Right atrium auricular region (tissue), 2 donors: ENCODE measurements at places on chromosomes 12 and 14. TPM values are rescaled to one million over a fixed set of nuclear protein-coding genes. Genes with fewer than 3 reads are reported as not detected.

The CNTN1 gene
- 0.19 TPM for total RNA-seq

The WDR20 gene
- 20.1 TPM for total RNA-seq

The WBP11 gene
- total RNA-seq: 21.9 TPM

The MAP1LC3B2 gene
- total RNA-seq: 1.4 TPM

The TEX52 gene
- total RNA-seq: not detected

- no peak for DNase-seq
- H3K4me3 ChIP-seq: no peak overlapping the region
- no peaks in the 10 kb centered on the region for H3K27me3 ChIP-seq
- H3K4me1 ChIP-seq: no peaks in the 10 kb centered on the region
- H3K36me3 ChIP-seq: no peaks in the 10 kb centered on the region
Observed at GRCh38 chr12:126936181-126936851, 1330.7 kb upstream of the TMEM132C start.

DNA sequence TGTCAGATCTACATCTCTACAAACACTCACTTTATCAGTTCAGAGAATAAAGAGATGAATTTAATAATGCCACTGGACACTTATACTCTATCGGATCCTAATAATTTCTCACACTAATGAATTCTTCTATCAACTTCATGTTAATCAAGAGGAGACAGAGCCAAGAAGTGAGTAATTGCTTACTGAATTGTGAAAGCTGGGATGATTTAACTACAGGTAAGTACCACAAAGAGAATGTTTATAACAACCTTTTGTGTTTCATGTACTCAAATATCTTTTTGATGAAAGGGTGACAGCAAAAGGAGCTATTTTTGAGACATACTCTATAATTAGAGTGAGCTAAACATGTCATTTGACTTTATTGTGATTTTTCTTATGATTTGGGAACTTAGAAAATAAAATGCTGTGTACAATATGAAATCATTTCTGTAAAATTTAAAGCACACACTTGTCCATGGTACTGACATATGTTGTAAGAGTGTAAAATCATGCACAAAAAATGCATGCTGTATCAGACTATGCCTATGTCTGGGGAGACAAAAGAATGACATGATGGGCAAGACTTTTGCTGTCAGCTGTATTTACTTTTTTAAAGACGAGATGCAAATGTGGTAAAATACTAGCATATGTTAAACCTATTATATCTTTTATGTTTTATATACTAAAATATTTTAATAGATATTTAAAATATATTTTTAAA is 361.2 kb downstream of the CCER1 start:
- no peak overlapping the region for H3K4me3 ChIP-seq
- H3K27ac ChIP-seq: no peak overlapping the region
- H3K36me3 ChIP-seq: no peaks in the 10 kb centered on the region
- no peaks in the 10 kb centered on the region for H3K4me1 ChIP-seq

- no peaks in the 10 kb centered on the region for H3K36me3 ChIP-seq
- H3K27me3 ChIP-seq: no peaks in the 10 kb centered on the region
- no peak overlapping the region for H3K27ac ChIP-seq
Observed at GRCh38 chr12:95151406-95151805, 65.9 kb downstream of the FGD6 start.

DNA sequence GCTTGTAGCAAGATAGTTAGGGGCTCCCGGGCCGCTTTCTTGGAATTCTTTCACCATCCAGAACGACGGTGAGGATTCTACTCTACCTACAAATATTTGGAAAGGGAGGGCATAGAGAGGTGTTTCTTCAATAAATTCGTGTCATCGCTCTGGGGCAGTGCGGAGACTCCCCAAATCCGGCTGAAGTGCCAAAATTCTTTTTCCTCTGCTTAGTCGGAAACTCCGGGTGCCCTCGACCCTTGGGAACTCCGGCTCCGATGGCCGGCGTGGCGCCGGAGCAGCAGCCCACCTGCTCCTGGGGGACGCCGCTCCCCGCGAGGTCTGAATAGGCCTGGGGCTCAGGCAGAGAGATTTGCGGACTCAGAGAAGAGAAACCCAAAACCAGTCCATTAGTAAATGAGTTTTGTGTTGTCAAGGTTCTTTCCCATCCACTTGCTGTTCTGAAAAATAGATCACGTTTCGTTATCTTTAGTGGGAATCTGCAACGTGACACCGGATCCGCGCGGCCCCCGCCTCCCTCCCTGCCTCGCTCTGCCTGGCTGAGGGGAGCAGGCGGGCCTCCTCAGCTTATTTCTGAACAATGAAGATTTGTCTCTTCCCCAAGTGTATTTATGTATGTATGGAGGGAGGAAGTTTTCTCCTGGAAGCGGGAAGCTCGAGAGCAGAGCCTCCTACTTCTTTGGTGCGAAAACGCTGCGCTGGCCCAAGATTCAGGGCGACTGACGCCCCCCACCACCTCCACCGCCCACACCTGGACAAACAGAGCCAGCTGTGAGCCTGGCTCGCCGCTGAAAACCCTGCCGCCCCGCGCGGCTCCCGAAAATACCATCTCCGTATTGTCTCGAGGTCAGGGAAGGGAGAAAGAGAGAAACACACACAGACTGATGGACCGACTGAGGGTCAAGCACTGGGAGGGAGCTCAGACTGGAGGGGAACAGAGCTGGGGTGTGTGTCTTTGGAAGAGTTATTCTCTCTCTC is 3.7 kb upstream of the SIX1 start:
- no peak for DNase-seq
- peaks cover 50% of the 10 kb centered on the region for H3K27me3 ChIP-seq
- no peak overlapping the region for H3K27ac ChIP-seq
- H3K4me1 ChIP-seq: peaks cover 58% of the 10 kb centered on the region

- H3K27ac ChIP-seq: no peak overlapping the region
- DNase-seq: no peak
- H3K27me3 ChIP-seq: no peaks in the 10 kb centered on the region
- H3K4me1 ChIP-seq: no peaks in the 10 kb centered on the region
- no peaks in the 10 kb centered on the region for H3K36me3 ChIP-seq
Observed at GRCh38 chr12:76156314-76156713, 71.8 kb upstream of the NAP1L1 start.

DNA sequence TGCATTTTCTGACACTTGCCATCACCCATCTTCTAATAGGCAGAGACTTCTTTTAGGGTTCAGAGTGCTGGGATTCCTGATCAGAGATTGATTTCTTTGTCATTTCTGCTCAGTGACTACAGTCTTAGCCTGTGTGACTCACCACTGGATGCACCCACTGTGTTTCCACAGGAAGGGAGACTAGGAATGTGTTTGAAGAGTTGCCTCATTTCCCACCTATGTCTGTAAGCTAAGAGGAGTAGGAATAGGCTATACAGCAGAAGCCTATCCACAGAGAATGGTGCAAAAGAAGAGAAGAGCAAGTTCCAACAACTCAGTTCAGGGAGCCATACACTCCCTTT is 60.2 kb upstream of the ACTN1 start:
- H3K4me1 ChIP-seq: no peaks in the 10 kb centered on the region
- no peak for DNase-seq
- H3K36me3 ChIP-seq: no peaks in the 10 kb centered on the region
- no peak overlapping the region for H3K4me3 ChIP-seq
- H3K27me3 ChIP-seq: no peaks in the 10 kb centered on the region

- H3K4me1 ChIP-seq: no peaks in the 10 kb centered on the region
- H3K36me3 ChIP-seq: peaks cover 66% of the 10 kb centered on the region
- H3K4me3 ChIP-seq: no peak overlapping the region
- no peak for DNase-seq
Observed at GRCh38 chr12:2117541-2117940, 64.8 kb downstream of the CACNA1C start.

GRCh38 chr12:79681008-79681590 is 9.7 kb downstream of the PAWR start:
- H3K4me1 ChIP-seq: peaks cover 12% of the 10 kb centered on the region
- no peak for DNase-seq
- H3K4me3 ChIP-seq: no peak overlapping the region
- H3K27ac ChIP-seq: no peak overlapping the region
- no peaks in the 10 kb centered on the region for H3K36me3 ChIP-seq

DNA sequence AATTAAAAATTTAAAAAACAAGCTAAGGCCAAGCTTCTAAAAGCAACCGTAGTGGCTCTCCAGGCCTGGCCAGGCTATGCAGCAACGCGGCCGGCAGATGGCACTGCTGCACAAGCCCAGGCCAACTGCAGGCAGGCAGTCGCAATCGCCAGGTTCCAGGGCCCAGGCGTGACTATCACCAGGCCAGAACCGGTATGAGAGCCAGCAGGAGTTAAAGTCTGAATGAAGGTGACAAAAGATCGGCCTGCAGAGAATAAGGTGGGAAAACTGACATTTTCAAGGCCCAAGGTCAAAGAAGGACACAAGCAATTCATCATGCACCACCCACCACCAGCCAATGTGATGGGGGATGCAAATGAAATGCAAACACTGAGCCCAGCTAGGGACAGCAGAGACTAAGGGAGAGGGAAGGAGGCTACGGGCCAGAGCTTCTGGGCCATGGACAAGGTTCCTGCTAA is 43.6 kb upstream of the ANO2 start:
- H3K4me1 ChIP-seq: peaks cover 4% of the 10 kb centered on the region
- H3K27ac ChIP-seq: no peak overlapping the region
- DNase-seq: peak; percentile 68
- no peaks in the 10 kb centered on the region for H3K36me3 ChIP-seq
- no peak overlapping the region for H3K4me3 ChIP-seq
- H3K27me3 ChIP-seq: no peaks in the 10 kb centered on the region

GRCh38 chr12:29780084-29780483 is 3.7 kb downstream of the TMTC1 start:
- no peak overlapping the region for H3K4me3 ChIP-seq
- H3K27ac ChIP-seq: no peak overlapping the region
- no peak for DNase-seq
- no peaks in the 10 kb centered on the region for H3K36me3 ChIP-seq
- H3K27me3 ChIP-seq: no peaks in the 10 kb centered on the region
- H3K4me1 ChIP-seq: no peaks in the 10 kb centered on the region

- no peak overlapping the region for H3K27ac ChIP-seq
- peaks cover 100% of the 10 kb centered on the region for H3K36me3 ChIP-seq
- no peak overlapping the region for H3K4me3 ChIP-seq
- H3K4me1 ChIP-seq: no peaks in the 10 kb centered on the region
- H3K27me3 ChIP-seq: no peaks in the 10 kb centered on the region
Observed at GRCh38 chr12:112140728-112141127, 15.4 kb downstream of the TRAFD1 start.

DNA sequence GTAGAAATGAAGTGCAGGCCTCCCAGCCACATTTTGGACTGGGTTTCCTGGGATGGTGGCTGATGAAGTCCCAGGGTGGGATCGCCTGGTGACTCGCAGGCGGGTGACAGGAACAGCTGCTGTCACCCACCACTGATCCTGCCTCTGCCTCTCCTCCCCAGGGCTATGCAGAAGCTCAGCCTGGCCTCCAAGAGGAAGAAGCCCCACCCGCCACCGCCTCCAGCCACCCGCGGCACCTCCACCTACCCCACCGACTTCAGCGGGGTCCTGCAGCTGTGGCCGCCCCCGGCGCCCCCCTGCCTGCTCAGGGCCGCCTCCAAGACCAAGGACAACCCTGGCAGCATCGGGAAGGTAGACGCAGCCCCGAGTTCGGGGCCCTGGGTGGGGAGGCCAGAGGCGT is 28.3 kb downstream of the KIF26A start:
- no peaks in the 10 kb centered on the region for H3K36me3 ChIP-seq
- no peak overlapping the region for H3K27ac ChIP-seq
- H3K27me3 ChIP-seq: no peaks in the 10 kb centered on the region
- peaks cover 22% of the 10 kb centered on the region for H3K4me1 ChIP-seq
- no peak for DNase-seq
- H3K4me3 ChIP-seq: no peak overlapping the region

DNA sequence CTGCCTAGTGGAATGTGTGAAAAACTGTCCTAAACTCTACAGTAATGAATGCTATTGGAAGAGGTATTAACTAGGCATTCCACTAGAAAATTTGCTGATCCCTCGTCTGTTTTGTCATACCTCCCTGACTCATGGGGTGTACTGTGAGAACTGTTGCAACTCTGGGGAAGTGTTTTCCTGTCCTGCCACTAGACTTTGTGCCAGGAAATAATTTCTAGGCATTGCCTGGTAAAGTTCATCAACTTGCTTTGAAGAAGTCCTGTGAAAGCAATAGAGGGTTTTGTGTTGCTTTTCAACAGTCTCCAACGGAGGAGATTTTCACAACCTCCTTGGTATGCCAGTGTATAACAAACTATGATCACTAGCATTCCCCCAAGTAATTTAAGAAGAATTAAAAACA is 139.9 kb downstream of the AKAP6 start:
- DNase-seq: no peak
- no peaks in the 10 kb centered on the region for H3K27me3 ChIP-seq
- H3K27ac ChIP-seq: peak overlapping the region; percentile 13
- H3K4me3 ChIP-seq: no peak overlapping the region
- no peaks in the 10 kb centered on the region for H3K36me3 ChIP-seq
- no peaks in the 10 kb centered on the region for H3K4me1 ChIP-seq

GRCh38 chr14:21041676-21042433 is at the start of gene RNASE7:
Gene RNASE7, plus strand, starts transcription at chr14:21042362. Its CDS starts 631 bp downstream, at chr14:21042993.
- no peak for DNase-seq
- H3K4me3 ChIP-seq: no peak within 1 kb of the TSS
- H3K4me1 ChIP-seq: peaks cover 43% of the 10 kb centered on the region
- H3K27me3 ChIP-seq: no peaks in the 10 kb centered on the region
- H3K27ac ChIP-seq: no peak within 1 kb of the TSS

GRCh38 chr12:10191865-10192264 is 13.0 kb downstream of the TMEM52B start:
- peak overlapping the region; percentile 13 for H3K27ac ChIP-seq
- no peaks in the 10 kb centered on the region for H3K4me1 ChIP-seq
- H3K36me3 ChIP-seq: no peaks in the 10 kb centered on the region
- no peak overlapping the region for H3K4me3 ChIP-seq

- no peaks in the 10 kb centered on the region for H3K4me1 ChIP-seq
- no peaks in the 10 kb centered on the region for H3K27me3 ChIP-seq
- peak overlapping the region; percentile 91 for H3K27ac ChIP-seq
- DNase-seq: no peak
- peak overlapping the region; percentile 65 for H3K4me3 ChIP-seq
Observed at GRCh38 chr14:61751475-61751989, 10.7 kb upstream of the SNAPC1 start.

DNA sequence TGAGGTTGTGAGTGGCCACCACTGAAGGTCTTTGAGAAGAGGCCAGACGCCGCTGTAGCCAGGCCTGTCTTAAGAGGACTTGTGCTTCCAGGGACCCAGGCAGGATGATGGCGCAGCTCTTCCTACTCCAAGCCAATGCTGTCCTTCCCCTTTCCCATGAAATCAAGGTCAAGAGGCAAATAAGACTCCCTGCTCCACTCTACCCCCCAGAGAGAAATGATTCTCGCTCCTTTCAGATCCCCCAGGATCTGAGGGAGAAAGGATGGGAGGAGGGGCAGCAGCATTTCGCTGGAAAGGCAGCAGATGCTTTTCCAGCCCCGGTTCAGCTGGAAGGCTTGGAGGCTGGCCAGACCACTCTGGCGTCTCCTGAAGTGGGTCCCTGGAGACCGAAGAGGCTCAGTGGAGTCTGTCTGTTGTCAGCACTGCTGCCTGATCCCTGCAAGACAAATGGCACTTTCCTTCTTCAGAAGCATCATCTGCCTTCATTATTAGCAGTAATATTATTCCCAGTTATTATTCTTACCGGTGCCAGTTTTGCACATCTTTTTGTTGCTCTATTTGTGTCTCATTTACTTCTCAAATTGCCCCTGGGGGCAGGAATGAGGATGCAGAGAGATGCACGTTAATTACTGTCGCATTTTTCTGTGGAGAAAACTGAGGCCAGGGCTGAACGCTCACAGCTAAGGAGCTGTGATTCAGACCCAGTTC is 51.4 kb downstream of the C14orf132 start:
- H3K4me1 ChIP-seq: no peaks in the 10 kb centered on the region
- H3K4me3 ChIP-seq: no peak overlapping the region
- H3K27ac ChIP-seq: no peak overlapping the region
